ENCODE measurements at places on chromosomes 3 and 15. TPM values are rescaled to one million over a fixed set of nuclear protein-coding genes. Genes with fewer than 3 reads are reported as not detected.

Gene PPP1R14D
- not detected for total RNA-seq

Gene NTRK3
- total RNA-seq: 0.28 TPM

Gene USF3
- total RNA-seq: 4.4 TPM

Gene CELSR3
- total RNA-seq: 1.00 TPM

Gene FBXL22
- 1.4 TPM for total RNA-seq

Gene LINGO1
- total RNA-seq: not detected

Gene ROBO2
- total RNA-seq: 24.9 TPM

Gene LMAN1L
- total RNA-seq: not detected

Gene GP5
- 0.14 TPM for total RNA-seq

Gene ERICH6
- not detected for total RNA-seq

Gene PODXL2
- total RNA-seq: 1.00 TPM

Gene RPL29
- 1,836 TPM for total RNA-seq

Gene FANCD2OS
- total RNA-seq: not detected

Gene MEGF11
- not detected for total RNA-seq

Gene SLC28A1
- total RNA-seq: not detected

Gene CDHR4
- under 0.01 TPM for total RNA-seq
